ENCODE measurements at places on chromosomes 11 and 22.

DNA sequence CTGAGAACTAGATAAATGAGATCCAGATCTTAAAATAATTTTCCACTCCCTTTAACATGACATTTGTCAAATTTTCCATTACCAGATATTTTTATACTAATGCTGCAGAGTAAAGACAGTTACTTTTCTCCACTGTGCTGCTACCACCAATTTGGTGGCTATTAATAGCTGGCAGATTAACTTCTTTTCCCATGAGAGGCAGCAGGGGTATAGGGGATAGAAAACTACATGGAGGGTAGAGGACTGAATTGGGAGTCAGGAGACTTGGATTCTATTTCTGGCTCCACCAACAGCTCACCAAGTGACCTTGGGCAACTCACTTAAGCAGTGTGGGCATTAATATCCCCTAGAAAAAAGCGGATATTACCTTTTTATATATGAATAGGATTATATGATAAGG, 69.2 kb downstream of the KIF18A start:
- no peak for DNase-seq

GRCh38 chr11:20363149-20363499, 390 bp upstream of the HTATIP2 start:
- DNase-seq, result no peak

- no peak for DNase-seq
These were observed 18.9 kb downstream of the SHISAL1 start for GRCh38 chr22:44293876-44294275.

GRCh38 chr11:111469200-111469599, 43.0 kb downstream of the BTG4 start:
- DNase-seq, result no peak

DNA sequence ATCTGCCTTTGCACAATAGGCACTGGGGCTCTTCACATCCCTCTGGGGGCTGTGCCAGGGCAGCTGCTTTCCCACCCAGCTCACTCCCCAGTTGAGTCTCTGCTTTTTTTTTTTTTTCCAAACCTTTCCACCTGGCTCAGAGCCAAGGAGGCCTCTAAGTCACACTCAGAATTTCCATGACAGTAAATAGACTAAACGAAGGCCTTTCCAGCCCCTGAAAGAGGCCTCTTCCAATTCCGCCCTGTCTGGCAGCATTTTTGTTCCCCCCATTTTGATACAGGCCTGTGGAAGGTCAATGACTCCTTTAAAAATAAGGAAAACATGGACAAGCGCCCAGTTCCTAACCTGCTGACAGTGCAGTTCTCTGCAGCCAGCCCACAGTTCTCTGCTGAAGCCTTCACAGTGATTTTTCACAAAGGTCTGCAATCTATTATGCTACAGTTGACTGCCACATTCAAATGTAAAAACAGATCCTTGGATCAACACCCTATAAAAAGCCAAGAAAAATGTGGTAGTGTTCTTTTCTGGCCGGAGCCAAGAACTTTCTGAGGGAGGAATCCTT, 107.5 kb upstream of the SESN3 start:
- DNase-seq, result no peak

DNA sequence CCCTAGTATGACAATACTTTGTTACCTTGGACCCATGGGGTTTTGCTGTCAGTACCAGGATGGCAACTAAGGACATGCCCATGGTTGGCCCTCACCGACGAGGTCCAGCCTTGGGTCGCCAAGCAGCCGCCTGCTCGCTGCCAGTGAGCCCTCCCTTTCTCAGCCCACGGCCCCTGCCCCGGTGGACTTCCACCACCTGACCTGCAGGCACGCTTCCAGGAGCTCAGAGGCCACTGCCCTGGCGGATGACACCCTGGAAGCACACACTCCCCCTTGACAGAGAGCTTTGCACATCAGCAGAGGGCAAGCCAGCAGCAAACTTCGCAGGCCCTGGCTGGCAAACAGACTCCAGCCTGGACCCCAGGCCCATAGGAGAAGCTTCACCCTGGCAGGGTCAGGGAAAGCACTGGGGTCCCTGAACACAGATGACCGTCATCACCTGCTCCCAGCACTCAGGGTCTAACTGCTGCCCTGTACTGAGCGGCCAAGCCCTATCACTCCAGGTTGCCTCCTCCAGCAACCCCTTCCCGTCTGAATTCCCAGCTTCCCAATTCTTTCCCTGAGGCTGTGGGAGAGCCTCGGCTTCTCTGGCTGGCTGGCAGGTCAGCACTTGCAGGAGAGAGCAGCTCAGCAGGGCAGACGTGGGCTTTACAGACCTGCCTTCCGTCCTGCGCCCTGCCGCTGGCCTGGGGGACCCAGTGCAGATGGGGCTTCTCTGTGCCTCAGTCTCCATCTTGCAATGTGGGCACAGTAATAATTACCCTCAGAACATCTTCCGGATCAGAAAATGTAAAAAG, 2.7 kb upstream of the PPARA start:
- no peak for DNase-seq
